Activated naive CD8-positive, alpha-beta T cell treated with anti-CD3 and anti-CD28 coated beads, Interleukin-2, amount 50 U/mL, for 16 hours (primary cell): ENCODE measurements at places on chromosomes 12 and 14.

DNA sequence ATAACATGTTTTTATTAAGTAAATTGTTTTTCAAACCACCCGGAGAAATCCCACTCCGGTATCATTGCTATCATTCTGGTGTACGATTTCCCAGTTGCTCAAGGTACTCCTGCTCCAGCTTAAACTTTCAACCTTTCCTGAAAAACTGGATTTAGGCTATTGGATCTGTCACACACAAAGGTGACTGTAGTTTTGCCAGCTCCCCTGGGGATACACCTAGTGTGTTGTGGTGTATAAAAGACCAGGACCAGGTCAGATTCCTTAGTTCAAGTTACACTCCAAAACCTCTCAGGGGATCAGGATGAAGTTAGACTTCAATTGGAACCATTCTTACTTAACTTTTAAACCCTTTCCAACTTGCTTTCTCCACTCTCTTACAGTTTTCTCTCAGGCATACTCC lies 303.9 kb downstream of the NOVA1 start:
- DNase-seq, result no peak

GRCh38 chr14:44170101-44170500 lies 337.0 kb downstream of the FSCB start:
- DNase-seq, result no peak

- no peak for DNase-seq
Measured at GRCh38 chr12:89210277-89210676, 142.0 kb downstream of the DUSP6 start.

DNA sequence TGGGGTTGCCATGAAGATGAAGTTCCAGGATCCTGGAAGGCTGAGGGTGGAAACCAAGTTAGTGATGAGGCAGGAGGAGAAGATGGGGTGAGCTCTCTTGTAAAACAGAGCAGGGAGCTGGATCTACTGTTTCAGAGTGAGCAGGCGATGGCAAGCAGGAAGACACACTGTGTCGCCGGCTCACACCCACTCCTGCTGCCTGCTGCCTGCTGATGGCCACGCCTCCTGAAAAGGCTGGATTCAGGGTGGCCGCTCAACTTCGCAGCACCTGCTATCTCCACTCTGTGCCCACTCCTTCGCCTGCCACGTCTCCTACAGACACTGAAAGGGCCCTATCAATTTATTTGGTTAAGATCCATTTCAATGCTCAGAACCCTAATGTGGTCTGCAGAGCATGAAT lies 96.1 kb downstream of the RBM19 start:
- DNase-seq, result no peak

GRCh38 chr14:75083271-75083670 lies 13.8 kb downstream of the ZC2HC1C start:
- DNase-seq, result no peak

DNA sequence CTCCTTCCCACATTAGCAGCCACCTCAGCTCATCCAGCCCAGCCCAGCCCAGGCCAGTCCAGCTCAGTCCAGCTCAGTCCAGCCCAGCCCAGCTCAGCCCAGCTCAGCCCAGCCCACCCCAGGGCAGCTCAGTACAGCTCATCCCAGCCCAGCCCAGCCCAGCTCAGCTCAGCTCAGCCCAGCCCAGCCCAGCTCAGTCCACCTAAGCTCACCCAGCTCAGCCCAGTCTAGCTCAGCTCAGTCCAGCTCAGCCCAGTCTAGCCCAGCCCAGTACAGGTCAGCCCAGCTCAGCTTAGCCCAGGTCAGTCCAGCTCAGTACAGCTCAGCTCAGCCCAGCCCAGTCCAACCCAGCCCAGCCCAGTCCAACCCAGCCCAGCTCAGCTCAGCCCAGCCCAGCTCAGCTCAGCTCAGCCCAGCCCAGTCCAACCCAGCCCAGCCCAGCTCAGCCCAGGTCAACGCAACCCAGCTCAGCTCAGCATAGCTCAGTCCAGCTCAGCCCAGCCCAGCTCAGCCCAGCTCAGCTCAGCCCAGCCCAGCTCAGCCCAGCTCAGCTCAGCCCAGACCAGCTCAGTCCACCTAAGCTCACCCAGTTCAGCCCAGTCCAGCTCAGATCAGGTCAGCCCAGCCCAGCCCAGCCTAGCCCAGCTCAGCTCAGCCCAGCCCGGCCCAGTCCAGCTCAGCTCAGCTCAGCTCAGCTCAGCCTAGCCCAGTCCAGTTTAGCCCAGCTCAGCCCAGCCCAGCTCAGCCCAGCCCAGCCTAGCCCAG lies 63.0 kb downstream of the TMEM121 start:
- DNase-seq, result no peak

- no peak for DNase-seq
Measured at GRCh38 chr12:67765776-67766766, 117.5 kb downstream of the DYRK2 start.

GRCh38 chr14:99883866-99884650 lies 90.8 kb downstream of the EML1 start:
- DNase-seq, result no peak

DNA sequence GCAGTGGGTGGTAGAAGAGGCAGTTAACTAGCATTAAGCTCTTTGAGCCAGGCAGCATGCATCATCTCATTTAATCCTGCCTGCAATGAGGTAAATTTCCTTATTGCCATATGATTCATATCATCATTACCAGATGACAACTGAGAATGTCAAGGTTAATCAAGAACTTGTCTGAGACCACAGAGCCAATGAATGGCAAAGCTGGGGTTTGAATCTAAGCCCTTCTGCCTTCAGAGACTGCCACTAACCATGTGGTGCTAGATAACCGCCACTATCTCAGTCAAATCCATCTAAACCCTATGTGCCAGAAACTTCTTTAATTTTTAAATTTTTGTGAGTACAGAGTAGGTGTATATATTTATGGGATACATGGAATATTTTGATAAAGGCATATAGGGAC lies 77.8 kb upstream of the GRIP1 start:
- no peak for DNase-seq

DNA sequence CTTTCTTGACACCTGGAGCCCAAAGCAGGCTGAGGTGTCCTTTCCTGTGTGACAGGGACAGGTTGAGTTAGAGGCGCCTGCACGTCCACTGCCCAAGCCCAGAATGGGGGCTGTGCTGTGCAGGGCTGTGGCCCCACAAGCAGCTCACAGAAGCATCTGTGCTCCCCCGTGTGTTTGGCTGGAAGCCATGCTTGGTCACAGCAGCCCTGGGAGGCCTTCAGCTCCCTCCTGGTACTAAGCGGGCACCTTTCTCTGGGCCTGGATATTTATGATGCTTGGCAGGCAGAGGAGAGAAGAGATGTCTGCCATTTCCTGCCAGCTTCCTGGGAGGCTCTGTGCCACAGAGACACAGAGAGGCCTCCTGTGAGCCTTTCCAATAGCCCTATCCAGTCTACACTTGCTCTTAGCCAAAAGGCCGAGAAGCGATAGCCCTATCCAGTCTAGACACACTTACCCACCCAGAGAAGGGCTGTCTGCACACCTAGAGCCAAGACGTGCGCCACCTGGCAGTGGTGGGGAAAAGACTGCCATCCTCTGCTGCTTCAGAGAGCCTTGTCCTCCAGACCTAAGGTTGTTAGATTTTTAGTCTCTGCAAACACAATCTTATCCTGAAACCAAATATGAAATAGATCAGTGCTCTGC lies 117.4 kb downstream of the GCH1 start:
- no peak for DNase-seq

- DNase-seq, result no peak
Measured at GRCh38 chr14:25537846-25538455, 488.0 kb upstream of the STXBP6 start.

DNA sequence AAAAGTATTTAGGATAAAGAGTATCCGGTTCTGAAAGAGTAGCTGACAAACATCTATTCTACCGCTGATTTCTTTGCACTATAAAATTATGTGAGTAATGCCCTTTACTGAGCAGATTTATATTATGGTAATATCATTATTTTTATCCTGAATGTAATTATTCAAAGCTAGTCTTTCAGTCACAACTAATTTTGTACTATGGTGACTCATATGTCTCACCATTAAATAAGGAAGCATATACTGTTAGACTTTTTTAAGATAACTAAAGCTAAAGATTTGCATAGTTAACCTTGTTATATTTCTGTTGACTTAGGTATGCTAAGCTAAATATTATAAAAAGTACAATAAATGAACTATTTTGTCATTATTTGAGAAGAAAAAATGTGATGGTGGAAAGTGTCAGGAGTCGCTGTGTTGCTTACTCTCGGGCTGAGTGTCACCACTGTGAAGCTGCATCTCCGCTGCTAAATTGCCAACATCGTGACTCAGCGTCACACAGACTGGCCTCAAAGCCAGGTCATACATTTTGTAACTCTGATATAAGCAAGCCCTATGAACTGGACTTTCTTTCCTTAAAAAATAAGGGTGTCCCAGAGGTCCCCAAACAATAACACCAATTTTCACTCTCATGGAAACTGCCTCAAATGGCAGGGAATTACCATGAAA lies 69.1 kb upstream of the SSTR1 start:
- no peak for DNase-seq

- no peak for DNase-seq
Measured at GRCh38 chr12:66836623-66837310, 157.9 kb upstream of the GRIP1 start.

DNA sequence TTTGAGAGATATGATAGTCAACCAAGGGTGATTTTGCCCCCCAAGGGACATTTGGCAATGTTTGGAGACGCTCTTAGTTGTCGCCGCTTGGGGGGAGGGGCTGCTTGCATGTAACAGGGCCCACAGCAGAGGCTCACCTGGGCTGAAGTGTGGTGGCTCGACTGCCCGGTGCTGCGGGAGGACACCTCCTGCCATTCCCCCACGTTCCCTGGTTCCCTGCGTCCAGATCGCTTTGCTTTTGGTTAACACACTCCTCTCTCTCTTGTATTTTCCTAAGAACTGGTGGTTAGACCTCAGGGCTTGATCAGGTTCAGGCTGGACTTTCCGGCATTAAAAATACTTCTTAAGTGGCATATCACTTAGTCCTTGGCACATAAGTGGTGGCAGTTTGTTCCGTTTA lies 18.9 kb downstream of the PPP2R5C start:
- DNase-seq, result no peak

DNA sequence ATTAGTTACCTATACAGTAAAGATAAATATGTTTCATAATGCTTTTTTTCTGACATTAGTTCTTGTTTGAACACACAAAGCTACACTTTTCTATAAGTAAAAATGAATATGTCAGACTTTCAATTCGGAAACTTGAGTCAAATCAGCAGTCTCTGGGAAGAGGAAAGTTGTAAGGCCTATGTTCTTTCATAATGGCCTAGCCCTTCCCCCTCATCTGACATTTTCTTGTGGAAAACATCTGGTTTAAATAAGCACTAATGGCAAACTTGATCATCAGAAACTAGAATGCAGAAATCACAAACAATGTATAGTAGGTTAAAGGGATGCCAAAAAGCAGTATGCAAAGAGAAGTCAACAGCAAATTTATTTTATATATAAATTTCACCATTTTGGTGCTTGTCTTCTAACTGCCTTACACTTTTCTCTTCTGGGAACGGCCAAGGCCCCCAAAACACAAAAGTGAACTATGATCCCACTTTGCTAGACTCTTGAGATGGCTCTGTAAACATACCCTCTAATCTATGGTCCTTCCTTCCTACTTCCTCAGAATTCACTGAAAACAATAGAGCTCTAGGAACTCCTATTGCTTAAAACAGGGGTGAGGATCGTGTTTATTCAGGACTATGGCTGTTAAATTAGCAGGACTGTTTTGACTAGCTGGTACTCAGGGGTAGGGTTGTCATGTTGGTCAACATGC lies 444.1 kb downstream of the RAD51B start:
- DNase-seq, result no peak

GRCh38 chr12:26737487-26738030 lies 95.4 kb downstream of the ITPR2 start:
- no peak for DNase-seq

GRCh38 chr14:79727900-79728299 lies 483.4 kb downstream of the DIO2 start:
- DNase-seq, result no peak

- DNase-seq, result no peak
Measured at GRCh38 chr14:83894568-83894967, 1635.4 kb upstream of the FLRT2 start.

GRCh38 chr14:22556021-22556989 lies 32.7 kb downstream of the DAD1 start:
- DNase-seq, result peak; percentile 94
